NCI-H1436 treated with DMSO at 0.1 percent for 48 hours (cell line): ENCODE measurements at places on chromosomes 16 and 17.

DNA sequence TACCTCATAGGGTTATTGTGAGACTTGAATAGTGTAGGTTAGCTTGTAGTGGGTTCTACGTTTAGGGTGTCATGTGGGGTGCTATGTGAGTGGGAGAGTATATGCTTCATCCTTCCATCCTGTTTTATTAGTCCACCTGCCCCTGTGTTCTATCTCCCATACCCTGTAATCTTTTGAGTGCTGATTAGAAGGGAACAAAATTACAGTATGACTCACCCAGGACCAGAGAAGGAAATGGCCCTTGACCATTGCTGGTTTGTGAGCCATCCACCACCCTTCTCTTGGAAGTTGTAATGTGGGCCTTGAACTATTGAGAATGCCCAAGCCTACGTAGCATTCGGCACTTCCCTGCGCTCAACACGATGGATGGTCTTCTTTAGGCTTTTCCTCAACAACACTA lies 17.1 kb downstream of the SAP30BP start:
- no peak for DNase-seq

GRCh38 chr17:31327534-31328159 lies 6.2 kb upstream of the EVI2A start:
- DNase-seq: no peak

- no peak for DNase-seq
These were observed at the start of gene CD300E for GRCh38 chr17:74623693-74624093. Gene CD300E, minus strand, starts transcription at chr17:74623738. Its CDS starts 117 bp downstream, at chr17:74623621.

GRCh38 chr17:4487820-4488716 lies 10.6 kb upstream of the SPNS2 start:
- DNase-seq: no peak

DNA sequence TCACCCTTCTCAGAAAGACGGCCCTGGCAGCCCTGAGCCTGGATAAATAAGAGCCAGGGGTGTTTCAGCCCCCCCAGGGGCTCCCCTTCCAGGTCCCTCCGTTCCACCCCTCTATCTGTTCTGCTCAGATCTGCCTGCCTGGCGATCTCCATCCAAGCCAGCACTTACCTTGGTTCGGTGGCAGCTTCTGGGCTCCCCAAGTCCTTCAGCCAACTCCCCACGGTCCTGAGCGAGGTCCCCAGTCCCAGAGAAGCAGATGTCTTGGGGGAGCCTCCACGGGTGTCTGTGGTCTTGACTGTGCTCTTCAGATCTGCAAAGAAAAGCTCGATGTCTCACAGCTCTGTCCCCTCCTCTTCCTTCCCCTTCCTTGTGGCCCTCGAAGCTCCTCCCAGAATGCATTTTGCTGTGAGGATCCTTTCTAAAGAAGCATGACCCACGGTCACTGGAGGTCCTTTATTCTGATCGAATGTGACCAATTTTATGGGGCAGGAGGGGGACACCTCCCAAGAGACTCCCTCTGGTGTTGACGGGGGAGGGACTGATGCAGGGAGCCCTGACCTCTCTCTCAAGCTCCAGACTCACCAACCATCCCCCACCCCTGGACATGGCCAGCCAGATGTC lies at the start of gene PIK3R6:
PIK3R6 (minus strand) TSS at position 314 of the 621 bp plus-strand sequence. CDS start 17,880 bp downstream, outside the sequence.
- DNase-seq: no peak

DNA sequence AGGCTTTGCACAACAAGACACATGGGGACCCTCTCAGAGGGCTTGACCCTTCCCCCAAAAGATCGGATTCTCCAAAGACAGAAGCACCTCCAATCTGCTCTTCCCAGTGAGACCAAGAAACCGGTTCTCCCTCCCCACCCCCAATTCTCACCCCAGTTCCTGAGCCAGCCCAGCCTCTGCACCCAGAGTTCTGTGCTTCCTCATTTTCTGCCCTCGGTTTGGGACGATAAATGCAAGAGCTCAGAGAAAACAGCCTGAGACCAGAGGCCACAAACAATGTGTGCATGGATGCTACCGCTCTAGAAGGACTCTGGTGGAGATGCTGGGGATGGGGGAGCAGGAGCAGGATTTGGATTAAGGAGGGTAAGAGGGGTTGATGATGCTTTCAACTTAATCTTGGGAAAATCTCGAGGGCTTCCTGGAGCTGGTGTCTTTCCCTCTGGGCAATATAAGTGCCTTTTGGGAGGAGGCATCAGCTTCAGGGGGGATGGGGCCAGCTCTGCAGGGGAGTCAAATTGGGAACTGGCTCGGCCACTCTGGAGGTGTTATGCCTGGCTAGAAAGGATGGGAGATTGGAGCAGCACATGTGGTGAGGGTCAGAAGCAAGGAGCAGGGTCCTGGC lies 6.0 kb downstream of the KRT15 start:
- DNase-seq: no peak

GRCh38 chr17:35433075-35433894 lies 985 bp upstream of the SLFN12 start:
- DNase-seq: no peak

GRCh38 chr16:22007159-22007508 lies 777 bp upstream of the MOSMO start:
- no peak for DNase-seq

- DNase-seq: no peak
These were observed 13.7 kb downstream of the ZBTB4 start for GRCh38 chr17:7465597-7466275.

GRCh38 chr16:15594711-15595320 lies 48.1 kb downstream of the MARF1 start:
- DNase-seq: no peak

- DNase-seq: no peak
These were observed 27.5 kb downstream of the TRPV2 start for GRCh38 chr17:16442594-16443510.

GRCh38 chr17:39555368-39555767 lies 52.4 kb downstream of the NEUROD2 start:
- no peak for DNase-seq

DNA sequence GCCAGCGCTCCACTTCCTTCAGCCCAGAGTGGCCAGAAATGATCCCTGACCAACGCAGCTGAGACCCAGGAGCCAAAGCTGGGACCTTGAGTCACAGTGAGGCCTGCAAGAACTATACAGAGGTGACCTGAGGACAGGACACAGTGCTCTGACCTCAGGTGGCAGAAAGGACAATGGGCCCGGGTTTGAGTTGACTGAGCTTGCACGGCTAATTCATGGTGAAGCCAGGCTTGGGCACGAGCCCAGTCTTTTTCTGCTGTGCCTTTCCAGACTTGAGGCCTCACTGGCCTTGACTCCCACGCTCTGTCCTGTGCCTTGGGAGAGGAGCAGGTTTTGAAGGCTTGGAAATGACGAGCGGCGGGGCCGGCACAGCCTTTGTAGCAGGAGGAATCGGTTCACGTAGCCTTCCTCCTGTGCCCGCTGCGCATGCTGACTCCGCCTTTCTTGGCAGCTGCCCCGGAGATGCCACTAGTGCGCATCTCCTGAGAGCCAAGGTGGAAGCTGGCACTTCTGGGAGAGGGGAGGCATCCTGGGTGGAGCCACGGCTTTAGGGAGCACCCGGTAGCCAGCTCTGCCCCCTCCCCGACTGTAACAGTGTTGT lies 34.9 kb downstream of the NDEL1 start:
- peak; percentile 18 for DNase-seq

GRCh38 chr16:1141191-1141590 lies 11.7 kb upstream of the CACNA1H start:
- no peak for DNase-seq

- no peak for DNase-seq
These were observed 21.8 kb downstream of the YPEL2 start for GRCh38 chr17:59353106-59353854.

- peak; percentile 95 for DNase-seq
These were observed 18.0 kb downstream of the CCR7 start for GRCh38 chr17:40547079-40547784.

- no peak for DNase-seq
These were observed 26.8 kb upstream of the FBXO47 start for GRCh38 chr17:38994026-38994425.

DNA sequence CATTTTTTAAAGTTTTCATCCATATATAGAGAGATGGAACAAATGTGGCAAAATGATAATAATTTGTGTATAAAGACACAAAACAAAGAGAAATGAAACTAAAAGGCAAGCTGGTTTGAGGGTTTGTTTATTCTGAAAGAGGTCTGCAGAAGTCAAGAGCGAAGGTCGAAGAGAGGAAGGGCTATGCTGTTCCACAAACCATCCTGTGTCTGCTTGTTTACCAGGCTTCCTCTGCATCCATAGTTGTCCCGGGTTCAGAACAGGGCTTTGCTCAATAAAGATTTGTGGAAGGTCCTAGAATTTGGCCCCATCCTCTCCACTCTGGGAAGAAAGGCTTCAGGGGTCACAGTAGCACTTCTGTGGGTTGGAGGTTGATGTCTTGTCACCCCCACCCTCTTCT lies 2.4 kb upstream of the MARVELD3 start:
- no peak for DNase-seq

DNA sequence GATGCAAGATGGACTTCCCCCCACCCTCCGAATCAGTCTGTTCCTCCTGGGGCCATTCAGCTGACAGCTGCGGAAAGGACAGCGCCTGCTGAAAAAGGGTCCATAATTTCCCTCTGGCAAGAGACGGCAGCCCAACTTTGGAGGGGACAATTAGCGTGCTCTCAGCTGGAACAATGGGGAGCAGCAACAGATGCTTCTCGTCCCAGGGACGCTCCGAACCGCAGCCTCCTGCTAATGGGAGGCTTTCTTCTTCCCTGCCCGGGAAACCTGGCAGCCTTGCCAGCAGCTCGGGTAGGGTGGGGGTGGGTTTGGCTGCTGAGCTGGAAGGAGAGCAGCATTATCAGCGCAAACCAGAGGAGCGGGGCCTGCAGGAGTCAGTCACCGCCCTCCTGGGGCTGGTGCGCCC lies 500.0 kb upstream of the SALL1 start:
- no peak for DNase-seq

- no peak for DNase-seq
These were observed 97.4 kb upstream of the PSMD7 start for GRCh38 chr16:74199066-74199841.

DNA sequence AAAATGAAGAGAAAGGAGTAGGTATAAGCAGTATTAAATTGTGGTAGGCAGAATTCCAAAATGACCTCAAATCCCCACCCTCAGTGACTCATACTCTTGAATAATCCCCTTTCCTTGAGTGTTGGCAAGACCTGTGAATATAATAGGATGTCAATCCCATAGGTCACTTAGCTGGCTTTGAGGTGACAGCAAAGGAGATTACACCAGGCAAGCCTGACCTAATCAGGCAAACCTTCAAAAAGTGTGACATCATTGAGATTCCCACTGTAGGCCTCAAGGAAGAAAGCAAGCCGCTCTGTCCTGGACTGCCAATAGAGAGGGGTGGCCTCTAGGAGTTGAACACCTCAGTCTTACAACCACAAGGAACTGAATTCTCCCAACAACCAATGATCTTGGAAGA lies 535.2 kb downstream of the RBFOX1 start:
- DNase-seq: no peak

DNA sequence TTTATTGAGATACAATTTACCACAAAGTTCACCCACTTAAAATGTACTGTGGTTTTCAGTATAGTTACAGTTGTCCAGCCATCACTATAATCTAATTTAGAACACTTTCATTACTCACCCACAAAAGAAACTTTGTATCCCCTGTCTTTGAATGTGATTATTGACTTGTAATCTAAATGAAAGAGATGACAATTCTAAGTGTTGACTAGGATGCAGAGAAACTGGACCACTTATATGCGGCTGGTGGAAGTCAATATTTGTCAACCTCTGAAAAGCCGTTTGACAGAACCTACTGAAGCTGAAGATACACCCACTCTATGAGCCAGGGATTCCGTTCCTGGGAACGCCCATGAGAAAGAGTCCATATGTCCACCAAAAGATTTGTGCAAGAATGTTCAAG lies 36.8 kb downstream of the TEKT5 start:
- DNase-seq: no peak

GRCh38 chr16:20976576-20976975 lies 76.0 kb downstream of the LYRM1 start:
- DNase-seq: no peak

GRCh38 chr17:78821961-78822360 lies 18.7 kb downstream of the USP36 start:
- no peak for DNase-seq

DNA sequence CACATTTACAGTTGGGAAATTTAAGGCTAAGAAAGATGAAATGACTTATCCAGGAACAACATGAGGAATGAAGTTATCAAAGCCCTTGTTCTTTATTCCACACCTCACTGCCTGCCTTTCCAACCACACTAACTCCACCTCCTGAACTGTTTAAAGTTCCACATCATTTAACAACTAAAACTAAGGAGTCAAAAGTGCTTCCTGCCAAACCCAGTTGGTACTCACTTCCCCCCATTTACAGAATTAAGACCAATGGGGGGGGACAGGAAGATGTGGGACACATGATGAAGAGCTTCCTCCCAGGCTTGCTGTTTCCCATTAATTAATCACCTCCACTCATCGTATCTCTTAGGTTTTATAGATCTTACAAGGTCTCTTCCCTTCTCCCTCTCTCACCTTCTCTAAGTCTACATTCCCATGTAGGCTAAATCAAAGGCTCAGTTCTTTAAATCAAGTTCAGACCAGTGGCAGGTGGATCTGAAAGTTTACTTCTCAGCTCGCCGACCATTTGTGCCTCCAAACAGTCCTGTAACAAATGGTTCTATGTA lies 19.2 kb upstream of the TMEM101 start:
- no peak for DNase-seq

- no peak for DNase-seq
These were observed 11.6 kb upstream of the MFAP4 start for GRCh38 chr17:19398301-19399181.

GRCh38 chr16:4283939-4284338 lies 11.1 kb upstream of the TFAP4 start:
- DNase-seq: no peak

DNA sequence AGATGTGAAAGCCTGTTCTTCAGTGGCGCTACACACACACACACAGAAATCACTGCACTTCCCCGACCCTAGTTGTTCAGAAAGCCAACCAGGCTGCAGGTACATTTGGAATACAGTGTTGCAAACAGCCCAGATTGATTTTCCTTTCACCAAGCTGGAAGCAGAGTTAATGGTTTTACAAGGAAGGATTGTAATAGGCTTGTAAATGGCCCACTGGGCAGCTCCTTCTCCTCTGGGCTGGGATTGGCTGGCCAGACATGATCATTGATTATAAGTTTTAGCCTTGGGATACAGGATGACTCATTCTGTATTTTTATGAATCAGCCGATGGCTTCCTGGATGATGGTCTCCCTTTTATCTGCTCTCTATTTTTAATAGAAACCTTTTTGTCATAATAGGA lies 2.5 kb downstream of the VAT1L start:
- no peak for DNase-seq

- no peak for DNase-seq
These were observed 54.4 kb downstream of the SF3B3 start for GRCh38 chr16:70578035-70578434.

DNA sequence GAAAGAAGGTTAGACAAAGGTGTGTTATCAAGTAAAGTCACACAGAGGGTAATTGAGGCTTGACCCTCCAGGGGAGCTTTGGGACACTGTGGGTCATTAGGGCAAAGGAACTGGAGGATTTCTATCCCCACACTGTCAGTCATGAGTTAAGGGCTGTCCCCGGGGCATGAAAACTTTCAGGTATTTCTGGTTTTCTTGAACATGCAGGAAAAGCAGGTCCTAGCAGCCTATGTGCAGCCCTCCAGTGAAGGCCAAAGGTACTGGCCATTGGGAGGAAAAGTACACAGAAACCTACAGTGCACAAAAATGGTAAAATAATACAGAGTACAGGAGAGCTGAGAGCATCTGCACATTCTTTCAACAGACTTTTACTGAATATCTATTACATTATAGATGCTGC lies 44.4 kb upstream of the SCNN1B start:
- DNase-seq: no peak

- no peak for DNase-seq
These were observed 449.9 kb downstream of the WWOX start for GRCh38 chr16:78549366-78549765.

- DNase-seq: peak; percentile 11
These were observed 101.2 kb downstream of the SSH2 start for GRCh38 chr17:29828676-29829284.
